ENCODE measurements at places on chromosomes 16 and 17.

- no peak for DNase-seq
Observed at GRCh38 chr17:73389411-73389810, 77.6 kb upstream of the CDC42EP4 start.

- no peak for DNase-seq
Observed at GRCh38 chr17:77651988-77652387, 306.5 kb upstream of the TNRC6C start.

- DNase-seq: no peak
Observed at GRCh38 chr16:4038448-4038847, 77.8 kb downstream of the ADCY9 start.

DNA sequence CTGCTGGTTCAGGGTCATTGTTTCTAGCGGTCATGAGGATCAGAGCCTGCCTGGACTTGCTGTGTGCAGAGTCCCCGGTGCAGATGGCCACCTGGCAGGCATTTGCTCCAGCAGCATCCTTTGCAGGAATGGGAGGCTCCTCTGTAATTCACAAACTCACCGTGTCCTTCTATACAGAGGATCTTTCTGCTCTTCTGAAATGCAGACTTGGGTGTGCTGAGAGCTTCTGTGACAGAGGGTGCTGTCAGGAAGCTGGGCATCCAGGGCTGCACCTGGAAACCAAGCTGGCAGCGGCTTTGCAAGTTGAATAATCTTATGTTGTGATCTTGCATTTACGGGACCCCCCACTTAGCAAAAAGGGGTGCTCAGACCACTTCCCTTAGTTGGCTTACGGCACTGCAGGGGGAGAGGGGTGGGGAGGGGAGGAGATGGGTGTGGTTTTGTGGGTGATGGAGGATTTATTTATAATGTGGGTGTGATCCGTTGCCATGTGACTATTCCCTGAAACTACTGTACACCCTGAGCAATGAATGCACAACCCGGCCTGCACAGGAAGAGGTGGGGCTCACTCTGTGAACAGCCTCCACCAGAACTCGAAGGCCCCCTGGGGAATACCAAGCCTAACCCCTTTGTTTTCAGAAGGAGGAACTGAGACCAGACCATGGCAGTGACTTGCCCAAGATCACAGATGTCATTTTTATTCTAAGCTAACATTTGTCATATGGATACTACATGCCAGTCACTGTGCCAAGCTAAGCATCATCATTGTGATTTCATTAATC, 178.3 kb downstream of the PRKCB start:
- DNase-seq: peak; percentile 87

GRCh38 chr17:33522623-33523022, 229.5 kb upstream of the ASIC2 start:
- DNase-seq: no peak

DNA sequence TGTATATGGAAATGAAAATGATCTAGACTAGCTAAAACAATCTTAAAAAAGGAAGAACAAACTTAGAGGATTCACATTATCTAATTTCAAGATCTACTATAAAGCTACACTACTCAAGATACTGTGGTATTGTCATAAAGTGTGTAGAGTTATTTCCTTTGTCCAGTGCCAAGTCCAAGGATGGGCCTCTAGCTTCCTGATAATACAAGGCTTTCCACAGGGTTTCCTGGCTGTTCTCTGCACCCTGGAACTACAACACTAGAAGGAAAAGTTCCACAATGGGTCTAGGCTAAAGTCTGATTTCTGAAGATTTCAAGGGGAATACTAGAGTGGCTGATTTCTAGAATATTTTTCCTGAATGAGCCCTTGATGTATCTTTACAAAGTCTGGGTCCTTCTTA, 34.2 kb downstream of the TBC1D3B start:
- DNase-seq: no peak

GRCh38 chr17:81834831-81835267, at the start of gene PPP1R27:
PPP1R27 (minus strand) TSS chr17:81835050; CDS start chr17:81834953, 97 bp downstream.
- no peak for DNase-seq

DNA sequence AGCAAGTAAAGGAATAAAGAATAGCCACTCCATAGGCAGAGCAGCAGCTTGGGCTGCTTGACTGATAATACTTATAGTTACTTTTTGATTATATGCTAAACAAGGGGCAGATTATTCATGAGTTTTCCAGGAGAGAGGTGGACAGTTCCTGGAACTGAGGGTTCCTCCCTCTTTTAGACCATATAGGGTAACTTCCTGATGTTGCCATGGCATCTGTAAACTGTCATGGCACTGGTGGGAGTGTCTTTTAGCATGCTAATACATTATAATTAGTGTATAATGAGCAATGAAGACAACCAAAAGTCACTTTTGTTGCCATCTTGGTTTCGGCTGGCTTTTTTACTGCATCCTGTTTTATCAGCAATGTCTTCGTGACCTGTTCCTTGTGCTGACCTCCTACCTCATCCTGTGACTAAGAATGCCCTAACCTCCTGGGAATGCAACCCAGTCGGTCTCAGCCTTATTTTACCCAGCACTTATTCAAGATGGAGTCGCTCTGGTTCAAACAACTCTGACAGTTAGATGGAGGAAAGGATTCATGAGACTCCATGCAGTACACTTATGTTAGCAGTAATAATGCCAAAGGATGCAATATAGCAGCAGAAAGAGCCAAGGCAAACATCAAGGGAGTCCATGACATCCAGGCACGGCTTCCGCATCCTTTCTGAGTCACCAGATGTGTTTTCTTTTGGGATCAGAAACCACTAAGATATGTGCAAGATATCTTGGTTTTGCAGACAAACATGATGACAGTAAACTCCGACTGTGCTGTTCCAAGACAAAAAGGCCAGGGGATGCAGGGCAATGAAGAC, 55.8 kb upstream of the B4GALNT2 start:
- no peak for DNase-seq

DNA sequence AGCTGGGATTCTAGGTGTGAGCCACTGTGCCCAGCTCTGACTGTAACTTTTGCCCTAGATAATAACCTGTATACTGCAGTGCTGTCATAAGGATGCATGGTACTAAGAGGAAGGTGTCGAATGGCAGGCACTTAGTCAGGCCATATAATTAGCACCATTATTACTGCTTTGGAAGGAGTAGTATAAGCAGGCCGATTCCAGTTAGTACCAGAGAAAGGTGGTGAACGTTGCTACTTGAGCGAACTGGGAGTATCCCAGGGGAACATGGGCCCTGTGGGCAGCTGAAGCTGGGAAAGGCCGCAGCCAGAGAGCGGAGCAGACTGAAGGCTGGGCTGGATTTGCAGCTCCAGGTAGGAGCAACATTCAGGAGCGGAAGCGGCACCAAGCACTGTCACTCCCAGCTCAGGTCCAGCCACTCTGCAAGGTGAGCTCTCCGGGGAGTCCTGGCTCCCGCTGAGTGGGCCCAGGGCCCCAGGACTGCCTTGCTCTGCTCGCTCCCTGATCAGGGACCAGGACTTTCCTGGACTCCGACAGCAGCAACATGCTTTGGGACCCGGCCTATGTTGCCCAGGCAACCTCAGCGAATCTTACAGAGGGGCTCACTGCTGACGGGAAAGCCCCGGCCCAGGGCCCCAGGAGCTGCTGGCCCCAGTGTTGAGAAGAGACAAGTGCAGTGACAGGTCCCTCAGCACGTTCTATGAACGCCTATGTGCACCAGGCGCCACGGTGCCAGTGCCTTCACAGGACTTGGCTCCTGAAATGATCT, 28.6 kb downstream of the C16orf74 start:
- no peak for DNase-seq

DNA sequence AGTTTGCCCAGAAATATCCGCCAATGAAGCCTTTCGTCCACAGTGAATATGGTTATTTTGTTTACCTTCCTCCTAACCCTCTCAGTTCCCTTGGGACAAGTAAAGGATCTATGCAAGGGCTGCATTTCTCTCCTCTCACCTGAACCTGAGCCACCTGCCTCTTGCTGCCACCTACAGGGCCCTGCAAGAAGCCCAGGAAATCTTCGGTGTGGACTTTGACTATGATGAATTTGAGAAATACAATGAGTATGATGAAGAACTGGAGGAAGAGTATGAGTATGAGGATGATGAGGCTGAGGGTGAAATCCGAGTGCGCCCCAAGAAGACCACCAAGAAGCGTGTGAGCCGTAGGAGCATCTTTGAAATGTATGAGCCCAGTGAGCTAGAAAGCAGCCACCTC, 14.0 kb downstream of the SUPT6H start:
- peak; percentile 26 for DNase-seq

GRCh38 chr16:85462714-85463611, 150.2 kb upstream of the GSE1 start:
- DNase-seq: peak; percentile 33

GRCh38 chr16:67872631-67873434, at the start of gene EDC4:
EDC4 (plus strand) TSS chr16:67873052; CDS start chr16:67873262, 210 bp downstream.
- peak; percentile 92 for DNase-seq

GRCh38 chr17:69047368-69048263, 13.1 kb downstream of the ABCA9 start:
- DNase-seq: no peak
